Brain microvascular endothelial cell (primary cell): ENCODE measurements at places on chromosomes 5 and 9.

DNA sequence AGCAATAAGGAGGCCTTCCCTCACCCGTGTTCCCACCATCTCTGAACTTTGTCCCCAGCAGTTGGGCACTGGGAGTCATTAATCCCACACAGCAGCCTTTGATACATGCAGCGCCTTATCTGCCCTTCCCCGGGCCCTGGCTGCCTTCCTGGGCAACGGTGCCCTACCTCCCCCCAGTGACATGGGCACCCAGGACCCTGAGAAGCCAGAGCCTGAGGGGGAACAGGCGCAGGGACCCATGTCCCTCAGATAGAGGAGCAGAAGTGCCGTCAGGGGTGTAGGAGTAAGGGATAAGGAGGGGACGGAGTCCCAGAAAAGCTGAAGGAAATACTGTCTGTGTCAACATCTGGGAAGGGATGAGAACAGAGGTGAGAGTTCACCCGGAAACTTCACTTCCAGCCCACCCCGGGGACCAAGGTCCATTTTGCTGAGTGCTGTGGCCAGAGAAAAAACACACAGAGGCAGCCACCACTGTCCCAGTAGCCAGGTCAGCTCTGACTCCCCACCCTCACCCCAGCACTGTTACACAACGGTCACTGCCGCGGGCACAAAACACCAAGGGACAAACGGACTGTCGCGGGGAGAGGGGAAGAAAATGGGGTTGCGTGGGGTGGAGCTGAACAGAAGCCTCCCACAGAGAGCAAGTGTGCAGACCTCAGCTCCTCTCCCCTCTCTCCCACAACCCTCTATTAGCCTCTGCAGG is 3.8 kb downstream of the PCDH1 start:
- DNase-seq = no peak

DNA sequence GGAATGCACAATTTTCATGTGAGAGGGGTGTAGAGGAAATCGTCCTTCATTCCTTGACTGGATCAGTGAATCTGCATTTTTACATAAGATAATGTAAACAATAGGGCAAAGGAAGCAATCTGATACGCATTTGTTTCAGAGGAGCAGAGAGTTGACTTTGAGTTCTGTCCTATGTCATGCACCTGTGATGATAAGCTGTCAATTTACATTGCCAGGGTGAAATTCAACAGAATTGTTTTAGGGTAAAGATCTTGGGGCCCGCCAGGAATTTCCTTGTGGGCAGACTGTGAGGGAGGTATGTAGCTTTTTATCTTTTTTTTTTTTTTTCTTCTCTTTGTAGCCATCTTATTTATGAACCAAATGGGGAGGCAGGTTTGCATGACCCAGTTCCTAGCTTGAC is 58.3 kb upstream of the LARP1 start:
- no peak for DNase-seq

- DNase-seq = no peak
Observed at GRCh38 chr9:119453980-119454379, 84.7 kb upstream of the BRINP1 start.

GRCh38 chr5:139733698-139734538 is 61.7 kb upstream of the PSD2 start:
- DNase-seq = no peak

GRCh38 chr5:84036842-84037241 is 316.2 kb upstream of the HAPLN1 start:
- no peak for DNase-seq

GRCh38 chr9:2727374-2727773 is 10.1 kb downstream of the KCNV2 start:
- DNase-seq = no peak

- DNase-seq = no peak
Observed at GRCh38 chr9:133701981-133702797, 36.0 kb downstream of the SARDH start.

DNA sequence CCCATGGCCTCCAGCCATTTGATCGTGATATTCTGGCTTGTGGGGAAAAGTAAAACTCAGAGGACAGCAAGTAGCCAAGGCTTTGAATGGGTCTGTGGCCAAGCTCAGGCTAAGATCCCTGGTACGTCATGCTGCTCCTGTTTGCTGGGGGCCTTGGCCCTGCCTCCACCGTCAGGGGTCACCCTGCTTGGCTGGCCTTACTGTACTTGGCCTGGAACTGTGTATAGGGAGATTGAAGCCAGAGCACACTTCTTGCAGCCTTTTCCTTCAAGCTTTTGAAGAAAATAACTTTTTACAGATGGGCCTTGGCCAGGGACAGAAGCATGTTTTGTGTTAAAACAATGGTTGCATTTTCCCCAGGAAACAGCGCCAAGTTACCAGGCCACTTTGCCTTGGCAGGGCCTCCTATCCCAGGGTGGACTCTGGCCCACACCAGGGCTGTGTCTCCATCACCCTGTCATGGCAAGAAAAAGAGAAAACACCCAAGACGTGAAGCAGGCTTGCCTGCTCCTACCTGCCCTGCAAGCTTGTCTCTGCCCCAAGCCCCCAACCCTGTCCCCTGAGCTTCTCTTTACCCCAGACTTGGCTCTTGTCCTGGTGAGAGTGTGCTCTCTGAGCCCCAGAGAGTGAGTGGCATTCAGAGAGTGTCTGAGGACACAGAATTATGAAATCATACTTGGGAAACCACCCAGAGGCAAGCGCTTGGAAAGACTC is 286.9 kb downstream of the GADD45G start:
- DNase-seq = no peak

- DNase-seq = no peak
Observed at GRCh38 chr5:89055695-89056085, 172.7 kb upstream of the MEF2C start.
